ENCODE measurements at places on chromosomes 7 and 10.

- DNase-seq: no peak
These were observed 151.1 kb downstream of the ACTR3B start for GRCh38 chr7:152910545-152911225.

GRCh38 chr7:35691366-35691765, 3.6 kb downstream of the HERPUD2 start:
- DNase-seq: no peak

DNA sequence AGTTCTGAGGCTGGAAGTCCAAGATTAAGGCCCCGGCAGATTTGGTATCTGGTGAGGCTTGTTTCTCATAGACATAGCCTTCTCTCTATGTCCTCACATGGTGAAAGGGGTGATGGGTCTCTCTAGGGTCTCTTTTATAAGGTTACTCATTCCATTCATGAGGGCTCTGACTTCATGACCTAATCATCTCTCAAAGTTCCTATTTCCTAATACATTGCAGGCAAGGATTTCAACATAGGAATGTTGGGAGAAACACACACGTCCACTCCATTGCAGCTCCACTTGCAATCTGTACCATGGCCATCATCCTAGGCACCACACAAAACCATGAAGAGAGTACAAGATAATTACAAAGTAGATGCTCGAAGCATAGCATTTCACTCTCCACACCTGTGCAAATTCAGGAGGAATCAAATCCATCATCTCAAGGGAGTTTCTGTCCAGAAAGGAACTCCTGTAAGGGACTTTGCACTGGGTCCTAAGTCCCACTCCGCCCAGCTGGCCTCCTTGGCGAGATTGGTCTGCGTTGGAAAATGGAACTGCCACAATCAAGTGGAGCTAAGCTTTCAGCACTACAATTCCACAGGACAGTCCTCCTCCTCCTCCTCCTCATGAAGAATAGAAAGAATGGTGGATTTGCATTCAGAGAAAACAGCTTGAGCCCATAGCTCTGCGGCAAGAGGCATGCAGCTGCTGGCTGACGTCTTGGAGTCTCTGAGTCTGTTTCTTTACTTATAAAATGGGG, 8.8 kb downstream of the DDC start:
- DNase-seq: no peak

GRCh38 chr10:21530641-21531040, 3.4 kb upstream of the MLLT10 start:
- DNase-seq: no peak

- DNase-seq: no peak
These were observed 537.9 kb downstream of the ANKRD7 start for GRCh38 chr7:118762451-118762850.

DNA sequence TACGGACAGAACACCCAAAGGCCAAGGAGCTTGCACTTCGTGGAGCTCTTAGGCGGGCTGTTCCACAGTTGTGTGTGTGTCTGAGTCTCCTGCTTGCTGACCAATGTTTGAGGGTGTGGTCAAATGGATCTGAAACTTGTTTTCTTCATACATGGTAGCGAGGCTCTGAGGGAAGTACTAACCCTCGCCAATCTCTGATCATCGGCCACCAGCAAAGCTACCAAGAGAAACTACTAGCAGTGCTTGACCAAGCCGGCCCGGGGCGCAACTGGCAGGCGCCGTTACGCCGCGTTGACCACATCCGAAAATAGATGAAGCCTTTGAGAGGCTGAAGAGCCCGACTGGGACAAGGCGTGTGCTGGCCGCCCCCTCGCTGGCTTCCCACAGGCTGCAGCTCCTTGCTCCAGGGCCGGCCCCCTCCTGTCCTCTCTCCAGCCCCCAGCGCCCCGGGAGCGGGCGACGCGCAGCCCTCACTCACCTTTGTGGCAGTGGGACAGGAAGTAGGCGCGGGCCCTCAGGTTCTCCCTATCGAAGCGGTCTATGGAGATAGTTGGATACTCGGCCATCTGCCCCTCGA, 384 bp downstream of the DCLRE1C start:
- no peak for DNase-seq

DNA sequence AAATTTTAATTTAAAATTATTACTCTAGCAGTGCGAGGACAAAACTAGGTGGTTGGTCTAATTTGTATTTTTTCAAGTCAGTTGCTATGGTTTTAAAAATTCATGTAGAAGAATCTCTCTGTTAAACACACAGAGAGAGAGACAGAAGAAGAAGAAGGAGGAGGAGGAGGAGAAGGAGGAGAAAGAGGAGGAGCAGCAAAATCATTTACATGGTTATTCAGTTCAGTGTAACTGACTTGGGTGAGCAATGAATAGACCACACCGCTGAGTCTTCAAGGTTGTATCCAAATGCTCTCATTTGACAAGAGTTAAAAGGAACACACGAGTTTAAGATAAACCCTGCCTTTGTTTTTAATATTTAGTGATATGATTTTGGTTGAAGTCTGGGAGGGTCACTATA, 131.1 kb downstream of the PDE1C start:
- no peak for DNase-seq

DNA sequence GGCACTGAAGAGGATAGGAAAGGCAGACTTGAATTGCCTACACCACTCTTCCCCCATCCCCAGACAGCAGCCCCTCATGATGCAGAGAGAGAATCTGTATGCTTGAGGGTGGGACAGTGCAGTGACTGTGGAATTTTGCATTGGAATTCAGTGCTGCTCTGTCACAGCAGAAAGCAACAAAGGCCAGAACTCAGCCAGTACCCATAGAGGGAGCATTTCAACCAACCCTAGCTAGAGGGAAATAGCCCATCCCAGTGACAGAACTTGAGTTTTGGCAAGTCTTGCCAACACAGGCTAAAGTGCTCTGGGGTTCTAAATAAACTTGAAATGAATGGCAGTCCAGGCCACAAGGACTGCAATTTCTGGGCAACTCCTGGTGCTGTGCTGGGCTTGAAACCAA, 80.4 kb downstream of the TES start:
- no peak for DNase-seq

DNA sequence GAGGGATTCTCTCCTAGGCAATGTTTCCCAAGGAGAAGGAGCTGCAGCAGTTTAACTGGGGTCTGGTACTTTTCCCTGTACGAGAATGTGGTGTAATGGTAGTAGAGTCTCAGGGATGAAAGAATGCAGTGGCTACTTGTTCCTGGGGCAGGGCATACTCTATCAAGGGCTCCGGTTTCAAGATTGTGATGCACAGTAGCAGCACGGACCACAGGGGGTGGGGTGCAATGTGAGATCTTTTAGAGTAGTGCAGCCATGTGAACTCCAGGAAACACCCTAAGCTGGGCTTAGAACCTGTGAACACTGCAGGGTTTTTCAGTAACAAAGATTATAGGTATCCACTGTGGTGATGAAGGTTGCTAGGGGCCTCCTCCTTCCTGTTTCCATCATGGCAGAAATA, 903.9 kb downstream of the NRG3 start:
- DNase-seq: no peak

DNA sequence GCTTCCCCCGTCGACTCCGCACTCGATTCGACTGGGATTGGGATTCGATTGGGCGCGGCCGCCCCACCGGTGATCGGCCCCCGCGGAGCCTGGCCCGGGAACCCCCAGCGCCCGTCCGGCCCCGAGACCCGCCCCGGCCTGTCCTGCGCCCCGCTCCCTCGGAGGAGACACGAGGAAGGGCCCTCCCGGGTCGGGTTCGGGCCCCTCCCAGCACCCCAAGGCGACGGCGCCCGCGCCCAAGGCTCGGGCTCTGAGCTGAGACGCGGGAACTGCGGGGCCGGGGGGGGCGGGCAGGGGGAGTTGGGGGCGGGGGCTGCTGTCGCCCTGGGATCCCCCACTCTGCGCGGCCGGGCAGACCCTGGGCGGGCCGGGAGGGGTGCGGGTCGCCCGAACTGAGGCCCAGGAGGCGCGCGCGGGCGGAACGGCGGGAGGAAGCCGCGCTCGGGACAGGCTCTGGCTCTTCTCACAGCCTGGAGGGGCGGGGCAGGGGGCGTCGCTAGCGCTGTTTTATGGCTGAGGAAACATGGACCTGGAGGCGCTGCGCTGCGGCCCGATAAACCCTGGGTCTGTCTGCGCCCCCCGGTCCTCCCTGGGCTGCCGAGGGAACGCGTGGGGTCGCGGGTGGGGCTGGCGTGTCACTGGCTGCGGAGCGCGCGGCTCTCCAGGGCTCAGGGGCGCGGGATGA, 1.7 kb upstream of the NKX6-2 start:
- DNase-seq: no peak

DNA sequence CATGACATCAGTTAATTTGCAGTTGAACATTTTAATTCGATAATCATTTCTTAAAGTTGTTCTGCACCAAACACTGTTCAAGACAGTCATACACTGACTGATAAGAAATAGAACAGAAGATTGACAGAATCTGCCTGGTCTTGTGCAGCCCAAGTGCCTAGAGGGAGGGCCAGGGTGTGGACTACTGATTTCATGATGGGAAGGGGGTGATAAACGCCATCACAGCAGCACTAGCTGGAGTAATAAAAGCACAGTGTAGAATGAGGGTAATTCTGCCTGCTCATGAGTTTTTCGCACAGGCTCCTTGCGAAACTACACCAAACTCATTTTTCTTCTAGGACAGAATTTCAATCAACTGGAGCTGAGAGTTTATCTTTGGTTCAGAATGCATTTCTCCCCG, 270.1 kb downstream of the ARL4A start:
- no peak for DNase-seq
